ENCODE measurements at places on chromosomes 1 and 21. TPM values are rescaled to one million over a fixed set of nuclear protein-coding genes. Genes with fewer than 3 reads are reported as not detected.
A peak's percentile ranks its signal among the peaks of the same experiment; 100 is the strongest.

DNA sequence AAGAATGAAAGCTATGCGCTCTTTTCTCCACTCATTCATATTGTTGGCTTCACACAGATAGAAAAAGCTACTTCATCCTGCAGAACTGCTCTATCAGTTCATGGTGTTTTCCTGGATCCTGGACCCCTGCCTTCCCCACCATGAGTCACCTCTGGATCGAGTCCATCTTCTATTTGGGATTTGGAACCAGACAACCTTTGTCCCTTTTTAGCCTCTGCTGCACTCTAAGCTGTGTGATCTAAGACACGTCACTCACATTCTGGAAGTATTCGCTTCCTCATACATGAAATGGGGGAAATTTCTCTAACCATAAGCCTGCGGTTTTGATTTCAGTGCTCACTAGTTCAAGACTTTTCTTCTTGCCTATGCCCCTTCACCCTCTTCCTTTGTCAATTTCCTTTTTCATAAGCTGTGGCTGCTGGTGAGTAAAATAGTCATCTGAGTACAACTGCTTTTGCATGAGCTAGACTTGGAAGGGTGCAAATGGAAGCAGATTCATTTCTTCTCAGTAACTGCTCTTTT, 14.1 kb upstream of the DEGS1 start:
- no peak for DNase-seq

DNA sequence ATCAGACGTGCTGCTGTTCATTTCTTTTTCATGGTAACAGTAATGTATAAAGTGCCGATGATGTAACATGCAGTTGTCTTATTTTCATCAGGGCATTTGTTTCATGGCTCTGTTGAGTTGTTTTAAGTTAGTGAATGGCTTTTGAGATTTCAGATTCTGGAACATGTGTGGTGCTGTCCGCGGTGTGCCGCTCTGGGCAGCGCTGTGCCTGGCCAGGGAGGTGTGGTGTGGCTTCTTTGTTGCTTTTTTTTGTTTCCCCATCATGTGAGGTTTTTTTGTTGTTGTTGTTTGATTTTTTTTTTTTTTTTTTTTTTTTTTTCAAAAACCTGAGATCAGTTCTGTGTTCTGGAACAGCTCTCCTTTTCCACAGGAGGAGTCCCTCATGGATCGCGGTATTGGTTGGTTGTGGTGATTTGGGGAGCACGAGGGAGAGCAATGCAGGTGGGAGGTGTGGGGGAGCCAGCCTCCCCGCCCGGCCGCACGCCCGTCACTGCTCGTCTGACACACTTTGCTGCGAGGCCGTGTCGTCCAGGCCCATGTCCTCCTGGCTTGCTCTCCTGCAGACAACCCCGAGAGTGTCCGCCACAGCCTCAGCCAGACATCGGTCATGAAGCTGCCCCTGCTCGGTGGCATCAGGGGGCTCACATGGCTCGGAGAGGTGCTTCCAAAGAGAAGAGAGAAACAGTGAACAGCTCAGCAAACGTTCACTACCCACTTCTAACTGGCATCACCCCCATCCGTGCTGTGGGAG, 33.6 kb downstream of the NTPCR start:
- DNase-seq: no peak

- DNase-seq: no peak
Observed at GRCh38 chr1:243739335-243740003, 110.6 kb downstream of the AKT3 start.

KCNN3 gene
- total RNA-seq: not detected

GRCh38 chr1:239386453-239387303, at the start of gene CHRM3:
Gene CHRM3, plus strand, starts transcription at chr1:239386568. Its CDS starts 520,884 bp downstream, at chr1:239907452.
- DNase-seq: peak; percentile 92

- DNase-seq: no peak
Observed at GRCh38 chr1:32464716-32465577, at the start of gene ZBTB8B. Gene ZBTB8B, plus strand, starts transcription at chr1:32465072. Its CDS starts 5,553 bp downstream, at chr1:32470625.

PCP4L1 gene
- total RNA-seq: not detected

LCA5L gene
- total RNA-seq: 2.6 TPM

DNA sequence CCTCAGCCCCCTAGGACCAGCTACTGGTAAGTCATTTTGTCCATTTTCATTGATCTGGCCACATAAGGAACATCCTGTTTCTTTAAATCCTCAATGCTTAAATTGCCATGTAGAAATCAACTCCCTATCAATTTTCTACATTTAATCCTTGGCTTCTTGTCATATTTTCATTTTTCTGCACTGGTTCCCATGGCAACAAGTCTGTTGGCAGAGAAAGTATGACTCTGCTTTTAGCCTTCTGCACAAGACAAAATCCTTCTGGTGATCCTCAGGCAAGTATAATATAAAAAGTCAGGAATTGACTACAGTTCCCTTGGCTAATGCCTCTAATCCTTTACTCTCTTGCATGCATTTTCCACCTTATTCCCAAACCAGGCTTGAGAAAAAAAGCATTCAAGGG, 65.0 kb downstream of the LRRC40 start:
- no peak for DNase-seq

GRCh38 chr1:200960948-200961340, 62.6 kb downstream of the KIF21B start:
- DNase-seq: no peak

GRCh38 chr1:243818978-243819377, 31.1 kb downstream of the AKT3 start:
- DNase-seq: no peak
